ENCODE measurements at places on chromosomes 7 and 10.

GRCh38 chr10:24879861-24880260 is 72.5 kb downstream of the PRTFDC1 start:
- no peak for DNase-seq

- DNase-seq, result no peak
Observed at GRCh38 chr7:157136372-157136771, 2.4 kb upstream of the UBE3C start.

GRCh38 chr7:44498230-44498954 is 7.9 kb upstream of the NUDCD3 start:
- DNase-seq, result no peak

GRCh38 chr7:32150039-32150438 is 79.8 kb upstream of the PDE1C start:
- DNase-seq, result no peak

GRCh38 chr7:149599636-149600206 is 102.1 kb upstream of the ZNF746 start:
- DNase-seq, result no peak

GRCh38 chr10:114294549-114294948 is 55.5 kb downstream of the VWA2 start:
- DNase-seq, result no peak

- DNase-seq, result no peak
Observed at GRCh38 chr10:73894245-73894971, 16.5 kb upstream of the PLAU start.

GRCh38 chr7:105444342-105444987 is 55.7 kb upstream of the SRPK2 start:
- no peak for DNase-seq

DNA sequence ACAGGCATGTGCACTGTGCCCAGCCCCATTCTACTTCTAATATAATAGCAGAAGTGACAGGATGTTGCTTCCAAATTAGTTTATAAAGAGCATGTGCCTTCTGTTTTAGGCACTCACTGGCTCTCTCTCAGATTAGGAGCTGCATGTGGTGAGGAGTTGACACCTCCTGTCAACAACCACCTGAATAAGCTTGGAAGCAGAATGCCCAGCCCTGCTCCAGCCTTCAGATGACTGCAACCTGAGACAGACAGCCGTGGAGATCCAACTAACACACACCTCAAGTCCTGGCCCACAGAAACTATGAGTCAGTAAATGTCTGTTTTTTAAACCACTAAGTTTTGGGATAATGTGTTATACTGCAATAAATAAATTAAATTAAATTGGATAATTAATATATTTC is 54.5 kb downstream of the PARD3 start:
- peak; percentile 61 for DNase-seq

GRCh38 chr10:63265683-63266235 is 132.6 kb downstream of the NRBF2 start:
- DNase-seq, result no peak

GRCh38 chr7:135650831-135651573 is 11.3 kb upstream of the STMP1 start:
- DNase-seq, result peak; percentile 90

DNA sequence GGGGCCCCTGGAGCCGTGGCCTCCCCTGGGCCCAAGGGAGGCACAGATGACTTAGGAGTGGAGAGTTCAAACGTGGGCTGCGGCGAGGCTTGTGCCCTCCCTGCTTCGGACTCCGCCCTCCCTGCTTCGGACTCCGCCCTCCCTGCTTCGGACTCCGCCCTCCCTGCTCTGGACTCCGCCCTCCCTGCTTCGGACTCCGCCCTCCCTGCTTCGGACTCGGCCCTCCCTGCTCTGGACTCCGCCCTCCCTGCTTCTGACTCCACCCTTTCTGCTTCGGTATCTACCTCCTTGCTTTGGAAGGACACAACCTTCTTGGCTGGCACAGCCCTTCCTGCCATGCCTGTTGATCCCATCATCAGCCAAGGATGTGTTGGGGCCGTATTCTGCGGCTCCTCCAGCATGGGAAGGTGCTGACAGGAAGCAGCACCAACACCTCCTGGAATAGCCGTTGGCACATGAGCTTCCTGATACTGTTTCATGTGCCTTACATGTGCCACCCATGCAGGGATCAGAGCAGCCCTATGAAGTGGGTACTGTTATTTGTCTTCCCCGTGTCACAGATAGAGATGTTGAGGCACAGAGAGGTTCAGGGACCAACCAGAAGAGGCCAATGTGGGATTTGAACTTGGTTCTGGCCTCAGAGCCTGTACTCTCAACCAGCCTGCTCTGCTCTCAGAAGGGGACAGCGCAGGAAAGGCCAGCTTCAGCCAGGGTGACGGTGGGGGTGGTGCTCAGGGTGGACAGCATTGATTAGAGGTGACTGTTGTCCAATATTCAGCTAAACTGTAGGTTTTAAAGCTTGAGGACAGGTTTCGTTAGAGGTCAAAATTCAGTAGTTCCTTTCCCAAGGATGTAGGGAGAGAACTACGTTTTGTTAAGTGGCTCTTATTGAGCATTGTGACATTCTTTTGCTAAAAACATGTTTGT is 114.5 kb downstream of the NKX6-2 start:
- DNase-seq, result peak; percentile 23

GRCh38 chr7:10156972-10157371 is 816.7 kb upstream of the PHF14 start:
- DNase-seq, result no peak

- DNase-seq, result no peak
Observed at GRCh38 chr7:32015133-32015532, 55.1 kb downstream of the PDE1C start.
